ENCODE measurements at places on chromosomes 3 and 15.

DNA sequence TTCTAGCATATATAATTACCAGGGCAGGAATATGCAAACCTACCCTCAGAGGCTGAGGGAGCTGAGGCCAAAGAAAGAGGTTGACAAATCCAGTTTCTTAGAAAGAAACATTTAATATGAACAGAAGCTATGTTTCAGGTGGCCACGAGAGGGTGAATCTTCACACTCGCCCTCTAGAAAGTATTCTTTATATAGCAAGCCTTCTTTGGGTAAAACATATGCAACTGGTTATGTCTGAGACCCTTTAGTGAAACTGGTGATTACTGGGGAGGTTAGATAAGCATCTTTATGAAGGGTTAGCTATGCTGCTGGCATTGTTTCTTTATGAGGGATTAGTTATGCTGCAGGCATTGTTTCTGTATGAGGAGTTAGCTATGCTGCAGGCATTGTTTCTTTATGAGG, 50.7 kb upstream of the GOLGA6L2 start:
- peak; percentile 2 for DNase-seq

DNA sequence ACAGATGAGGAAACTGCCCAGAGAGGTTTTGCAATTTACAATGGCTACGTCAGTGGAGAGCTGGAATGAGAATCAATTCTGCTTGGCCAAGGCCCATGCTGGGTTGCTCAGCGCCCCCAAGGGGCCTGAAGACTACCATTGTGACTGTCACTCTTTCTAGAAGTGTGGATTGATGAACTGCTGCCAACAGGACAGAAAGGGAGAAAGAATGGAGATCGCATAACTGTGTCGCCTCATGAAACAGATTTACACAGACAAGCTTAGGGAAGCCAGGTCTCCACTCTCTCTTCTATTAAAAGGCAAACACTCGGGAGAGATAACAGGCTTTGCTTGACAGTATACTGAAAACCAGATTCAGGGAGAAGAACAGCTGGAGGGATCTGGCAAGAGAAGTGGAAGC, 160.0 kb downstream of the STT3B start:
- no peak for DNase-seq

- no peak for DNase-seq
Measured at GRCh38 chr3:21691036-21691435, 60.0 kb downstream of the ZNF385D start.

DNA sequence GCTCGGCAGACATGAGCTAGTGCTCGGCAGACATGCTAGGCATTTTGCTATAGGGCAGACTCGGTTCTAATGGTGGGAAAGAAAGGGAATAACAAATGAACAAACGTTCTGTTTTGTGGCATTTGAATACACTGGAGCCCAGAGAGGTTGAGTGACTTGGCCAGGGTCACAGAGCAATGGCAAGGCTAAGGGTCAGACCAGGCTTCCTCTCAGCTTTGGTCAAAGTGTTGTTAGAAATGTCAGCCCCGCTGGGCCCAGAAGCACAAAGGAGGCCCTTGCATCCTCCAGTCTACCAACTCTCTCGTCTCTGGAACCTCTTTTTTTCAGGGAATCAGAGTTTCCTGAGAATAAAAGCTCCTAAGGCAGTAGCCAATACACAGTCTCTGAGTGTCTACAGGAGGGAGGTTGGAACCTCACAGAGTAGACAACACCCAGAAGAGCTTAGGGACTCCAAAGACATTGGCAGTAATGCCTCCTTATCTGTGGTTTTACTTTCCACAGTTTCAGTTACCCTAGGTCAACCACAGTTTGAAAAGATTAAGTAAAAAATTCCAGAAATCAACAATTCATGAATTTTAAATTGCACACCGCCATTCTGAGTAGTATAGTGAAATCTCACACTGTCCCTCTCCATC, 47.3 kb downstream of the SSUH2 start:
- DNase-seq, result no peak

DNA sequence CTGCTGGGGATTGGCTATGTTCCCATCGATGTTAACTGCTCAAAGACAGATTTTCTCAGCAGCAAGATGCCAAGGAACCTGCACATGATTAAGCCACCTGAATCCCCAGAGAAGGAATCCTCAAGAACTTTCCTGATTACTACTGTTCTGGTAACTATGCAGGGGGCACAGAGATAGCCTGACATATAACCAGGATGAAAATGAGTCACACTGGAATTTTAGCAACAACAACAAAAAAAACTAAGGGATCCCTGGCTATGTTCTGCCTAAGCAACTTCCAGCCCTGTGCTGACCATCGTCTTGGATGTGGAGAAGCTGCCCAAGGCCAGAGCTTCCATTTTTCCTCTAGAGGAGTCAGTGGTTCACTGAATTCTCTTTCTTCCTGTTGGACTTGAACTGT, 13.8 kb downstream of the RIOX2 start:
- DNase-seq, result peak; percentile 58

- DNase-seq, result no peak
Measured at GRCh38 chr15:66899555-66900350, 165.6 kb upstream of the SMAD3 start.
